NCI-H1417 (cell line): ENCODE measurements at places on chromosomes 5 and 9.

DNA sequence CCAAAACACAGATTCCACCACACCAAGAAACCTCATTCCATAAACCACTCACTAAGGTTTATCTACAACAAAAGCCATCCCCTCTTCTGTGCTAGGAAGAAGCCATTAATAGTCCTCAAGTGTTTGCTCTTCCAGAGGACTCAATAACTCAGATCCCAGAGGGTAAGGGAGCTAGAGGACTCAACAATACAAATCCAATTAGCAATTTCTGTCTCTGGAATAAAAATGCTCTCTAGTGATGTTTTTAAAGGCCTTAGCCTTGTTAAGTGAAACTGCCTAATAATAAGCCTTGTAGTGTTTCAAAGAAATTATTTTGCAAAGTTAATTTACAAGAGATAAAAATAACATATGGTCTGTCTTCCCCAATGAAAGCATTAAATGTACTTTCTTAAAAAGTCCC is 942.4 kb downstream of the CDH12 start:
- peak; percentile 51 for DNase-seq

- DNase-seq, result no peak
Measured at GRCh38 chr5:64183956-64184355, 18.3 kb downstream of the RNF180 start.

- no peak for DNase-seq
Measured at GRCh38 chr9:14089051-14089803, 224.7 kb downstream of the NFIB start.

DNA sequence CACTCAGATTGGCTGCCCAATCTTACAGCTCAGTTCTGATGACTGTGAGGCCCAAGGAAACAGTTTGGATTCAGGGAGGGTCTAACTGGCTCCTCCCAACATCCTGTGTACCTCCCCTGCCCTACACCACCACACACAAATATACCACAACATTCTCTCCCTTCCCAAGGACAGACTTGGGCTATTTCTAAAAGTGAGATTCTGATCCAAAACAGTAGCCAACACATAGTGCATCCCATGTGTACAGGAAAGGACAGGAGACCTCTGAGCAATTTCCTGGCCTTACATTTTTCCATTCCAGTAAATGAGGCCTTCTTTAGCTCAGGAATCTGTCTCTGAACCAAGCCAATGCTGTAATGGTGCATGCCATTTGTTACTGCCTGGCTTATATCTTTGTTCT is 20.8 kb downstream of the ZNF366 start:
- no peak for DNase-seq

- DNase-seq, result peak; percentile 73
Measured at GRCh38 chr5:91219091-91219802, 163.9 kb downstream of the ARRDC3 start.

DNA sequence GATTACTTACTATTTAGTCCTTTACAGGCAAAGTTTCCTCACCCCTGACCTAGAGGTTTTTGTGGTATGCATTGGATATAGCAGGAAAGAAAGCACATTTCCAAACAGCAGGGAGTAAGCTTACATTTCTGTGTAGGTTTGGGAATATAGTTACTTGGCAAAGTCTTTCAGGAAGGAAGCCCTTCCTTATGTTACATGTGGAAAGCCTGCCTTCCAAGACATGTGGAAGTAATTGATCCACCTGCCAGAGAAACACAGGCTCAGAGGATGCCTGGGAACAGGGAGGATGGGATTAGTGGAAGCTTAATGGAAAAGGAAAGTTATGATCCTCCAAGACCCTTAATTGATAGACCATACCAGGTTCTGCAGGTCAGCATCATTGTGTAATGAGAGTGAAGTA is 87.3 kb upstream of the PPP1R2B start:
- no peak for DNase-seq

DNA sequence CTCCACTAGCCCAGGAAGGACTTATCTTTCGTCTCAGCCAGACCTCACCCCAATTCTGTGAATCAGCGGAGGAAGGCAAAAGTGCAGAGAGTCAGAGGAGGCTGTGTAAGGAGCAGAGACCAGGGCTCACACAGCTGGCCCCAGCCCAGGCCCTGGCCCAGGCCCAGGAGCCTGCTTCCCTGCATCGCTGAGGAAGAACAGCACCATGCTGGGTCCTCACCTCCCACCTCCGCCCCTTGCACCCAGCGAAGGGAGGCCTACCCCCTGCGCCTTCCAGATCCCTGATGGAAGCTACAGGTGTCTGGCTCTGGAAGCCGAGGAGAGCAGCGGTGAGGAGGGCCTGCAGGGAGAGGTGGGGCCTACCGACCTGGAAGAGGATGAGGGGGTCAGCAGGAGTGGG is 22.3 kb upstream of the SYNPO start:
- no peak for DNase-seq

GRCh38 chr9:111873901-111874300 is 22.7 kb upstream of the UGCG start:
- DNase-seq, result no peak

DNA sequence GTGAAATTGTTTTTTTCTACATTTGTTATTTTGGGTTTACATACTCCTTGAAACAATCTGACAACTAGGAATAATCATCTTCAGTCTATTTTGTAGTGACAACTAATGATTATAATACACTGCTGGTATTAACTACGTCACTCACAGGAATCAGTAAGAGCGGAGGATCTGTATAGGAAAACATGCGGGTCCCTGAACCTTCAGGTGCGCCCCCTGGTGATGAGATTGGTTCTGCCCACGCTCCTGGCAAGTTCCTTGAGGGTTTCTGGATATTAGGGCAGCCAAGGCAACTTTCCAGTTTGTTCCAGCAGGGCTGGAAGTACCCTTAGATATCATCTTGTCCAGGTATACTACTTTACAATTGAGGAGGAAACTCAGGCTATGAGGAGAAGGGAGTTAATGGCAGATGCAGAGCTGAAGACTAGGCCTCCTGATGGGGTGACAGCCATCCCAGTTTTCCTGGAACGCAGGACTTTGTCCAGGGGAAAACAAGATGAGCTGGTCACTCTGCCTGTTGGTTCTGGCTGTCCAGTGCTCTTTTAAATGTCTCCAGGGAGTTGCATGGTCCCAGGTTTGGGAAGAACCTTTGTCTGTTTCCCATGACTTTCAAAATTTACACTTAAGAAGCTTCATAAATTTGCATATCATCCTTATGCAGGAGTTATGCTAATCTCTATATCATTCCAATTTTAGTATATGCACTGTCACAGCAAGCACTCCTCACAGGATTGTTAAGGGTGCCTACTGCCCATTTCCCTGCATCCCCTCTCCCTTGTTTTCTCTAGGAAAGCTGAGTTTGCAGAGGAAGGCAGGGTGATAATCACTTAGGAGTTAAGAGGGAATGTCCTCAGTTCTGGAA is 14.9 kb upstream of the WNT8A start:
- peak; percentile 13 for DNase-seq

GRCh38 chr5:126445502-126446174 is 22.4 kb downstream of the GRAMD2B start:
- no peak for DNase-seq

- no peak for DNase-seq
Measured at GRCh38 chr5:97094579-97095317, 47.7 kb downstream of the LIX1 start.

DNA sequence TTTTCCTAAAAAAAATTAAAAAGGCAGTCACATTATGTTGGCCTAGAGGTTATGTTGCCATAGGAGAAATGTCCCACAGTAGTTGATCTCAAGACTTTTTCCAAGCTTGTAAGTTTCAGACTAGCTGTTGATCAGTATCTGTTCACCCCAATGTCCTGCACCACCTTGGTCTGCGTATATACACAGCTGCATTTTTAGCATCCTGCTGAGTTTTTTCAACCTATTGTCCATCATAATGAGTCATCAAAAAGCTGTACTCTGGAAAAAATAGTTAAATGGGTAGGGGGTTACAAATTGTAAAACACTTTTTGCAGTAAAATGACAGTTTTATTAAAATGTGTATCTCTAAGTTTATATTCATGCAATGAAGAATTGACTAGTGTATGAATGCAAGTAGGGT is 53.2 kb upstream of the TMEM171 start:
- no peak for DNase-seq

GRCh38 chr9:134307674-134308638 is 18.3 kb upstream of the RXRA start:
- no peak for DNase-seq

DNA sequence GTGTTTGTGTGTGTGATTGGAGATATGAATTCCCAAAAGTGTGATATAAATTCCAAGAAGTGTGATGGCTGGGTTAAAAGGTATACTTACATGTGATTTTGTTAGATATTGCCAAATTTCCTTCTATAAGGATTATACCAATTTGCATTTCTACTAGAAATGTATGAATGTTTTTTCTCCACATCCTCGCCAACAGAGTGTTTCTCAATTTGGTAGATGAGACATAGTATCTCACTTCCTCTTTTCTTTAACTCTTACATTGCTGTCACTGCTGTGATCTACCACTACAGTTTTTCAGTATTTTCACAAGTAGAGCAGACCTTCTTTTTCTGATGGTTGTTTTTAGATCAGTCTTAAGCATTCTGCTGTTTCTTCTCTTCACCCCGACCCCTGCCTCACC is 111.3 kb downstream of the FER start:
- no peak for DNase-seq

GRCh38 chr5:99879791-99880511 is 655.2 kb upstream of the FAM174A start:
- no peak for DNase-seq

DNA sequence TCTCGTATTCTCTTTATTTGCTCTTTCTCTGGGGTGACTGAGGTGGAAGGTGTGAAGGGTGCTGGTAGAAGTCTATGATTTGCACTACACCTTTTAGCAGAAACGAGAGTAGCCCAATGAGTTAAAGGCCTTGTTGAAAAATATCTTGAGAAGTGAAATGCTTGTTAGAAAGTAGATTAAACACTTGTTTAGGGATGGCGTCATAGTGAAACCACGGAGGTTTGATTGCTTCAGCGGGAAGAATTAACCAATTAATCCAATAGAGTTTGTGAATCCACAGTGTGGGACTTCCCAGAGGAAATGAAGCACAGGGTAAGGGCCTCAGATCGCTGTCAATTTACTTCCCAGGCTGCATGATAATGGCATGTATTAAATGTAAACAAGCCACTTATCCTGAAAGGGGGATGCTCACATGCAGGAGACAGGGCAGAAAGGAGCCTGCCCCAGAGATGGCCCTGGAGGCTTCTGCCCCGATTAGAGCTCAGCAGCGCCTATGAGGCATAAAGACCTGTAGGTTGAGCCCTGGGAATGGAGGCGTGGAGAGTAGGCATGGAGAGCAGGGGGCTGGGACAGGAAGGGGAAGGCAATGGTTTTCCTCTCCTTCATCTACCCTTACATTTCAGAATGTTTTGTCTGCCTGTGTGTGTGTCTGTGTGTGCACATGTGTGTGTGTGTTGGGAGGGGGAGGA is 1.5 kb downstream of the FAM170A start:
- DNase-seq, result no peak

GRCh38 chr9:119368681-119369581 is at the start of gene BRINP1:
BRINP1 (minus strand) TSS chr9:119369435; CDS start chr9:119313355, 56,080 bp downstream.
- DNase-seq, result peak; percentile 92

DNA sequence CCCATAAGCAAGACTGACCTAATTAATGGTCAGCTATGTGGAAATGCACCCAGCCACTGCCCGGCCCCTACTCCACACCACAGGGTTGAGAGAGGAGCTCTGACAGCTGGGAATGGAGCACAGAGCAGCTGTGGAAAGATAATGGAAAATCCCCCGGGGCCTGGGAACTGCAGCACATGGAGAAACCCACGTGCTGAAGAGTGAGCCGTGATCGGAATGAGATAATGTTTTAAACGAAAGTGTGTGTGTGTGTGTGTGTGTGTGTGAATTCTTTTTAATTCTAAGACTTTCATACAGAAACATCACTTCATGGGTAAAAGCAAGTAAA is 13.1 kb upstream of the SLC12A7 start:
- DNase-seq, result no peak

- no peak for DNase-seq
Measured at GRCh38 chr9:129649726-129650679, 8.1 kb upstream of the ASB6 start.

- DNase-seq, result no peak
Measured at GRCh38 chr9:119280740-119281485, 88.3 kb downstream of the BRINP1 start.

DNA sequence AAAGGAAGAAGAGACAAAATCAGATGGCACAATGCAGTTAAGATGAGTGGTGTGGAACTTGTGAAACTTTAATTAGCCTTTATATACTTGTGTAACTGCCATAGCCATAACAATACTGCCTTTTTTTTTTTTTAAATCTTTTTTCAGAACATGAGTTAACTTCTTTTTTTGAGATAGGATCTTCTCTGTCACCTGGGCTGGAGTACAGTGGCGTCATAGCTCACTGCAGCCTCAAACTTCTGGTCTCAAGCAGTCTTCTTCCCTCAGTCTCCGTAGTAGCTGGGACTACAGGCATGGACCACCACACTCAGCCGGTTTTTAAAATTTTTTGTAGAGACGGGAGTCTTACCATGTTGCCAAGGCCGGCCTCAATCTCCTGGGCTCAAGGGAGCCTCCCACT is 37.2 kb downstream of the GPBP1 start:
- no peak for DNase-seq

- no peak for DNase-seq
Measured at GRCh38 chr5:75509546-75509945, 1.9 kb downstream of the CERT1 start.

GRCh38 chr5:43357067-43357466 is 43.9 kb upstream of the HMGCS1 start:
- DNase-seq, result no peak

GRCh38 chr5:3893975-3894374 is 298.3 kb downstream of the IRX1 start:
- no peak for DNase-seq

DNA sequence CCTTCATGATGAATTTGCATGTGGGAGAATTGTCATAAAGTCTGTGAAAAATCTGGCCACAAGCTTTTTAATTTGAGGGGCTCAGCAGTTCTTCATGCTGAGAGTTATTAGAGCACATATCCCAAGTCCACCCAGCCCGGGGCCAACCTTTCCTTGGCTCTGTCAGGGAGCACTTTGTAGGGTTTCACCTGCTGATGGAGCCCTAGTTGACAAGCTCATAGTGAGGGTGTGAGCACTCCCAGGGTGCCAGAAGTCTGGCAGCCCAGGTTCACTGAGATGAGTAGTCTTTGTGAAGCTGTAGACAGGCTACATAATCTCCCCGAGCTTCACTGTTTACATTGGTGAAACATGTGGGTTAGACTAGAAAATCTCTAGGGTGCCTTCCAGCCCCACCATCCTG is 97.2 kb upstream of the NREP start:
- peak; percentile 5 for DNase-seq

DNA sequence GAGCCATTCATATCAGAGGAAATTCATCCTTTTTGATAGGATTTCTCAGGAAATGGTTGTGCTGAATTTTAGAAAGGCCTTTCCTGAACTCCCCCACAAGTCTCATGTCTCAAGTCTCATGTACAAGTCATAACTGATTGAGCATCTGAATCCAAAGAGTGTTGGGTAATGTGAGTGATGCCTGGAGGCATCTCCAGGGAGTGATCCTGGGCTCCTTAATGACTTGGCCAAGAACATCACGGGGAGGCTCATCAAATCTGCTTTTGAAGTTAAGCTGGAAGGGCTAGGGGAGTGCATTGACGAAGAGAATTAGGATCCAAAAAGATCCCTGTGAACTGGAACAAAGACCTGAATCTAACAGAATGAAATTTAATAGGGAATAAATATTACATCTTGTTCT is 79.2 kb downstream of the MAST4 start:
- no peak for DNase-seq
